ENCODE measurements at places on chromosomes 1 and 21.

DNA sequence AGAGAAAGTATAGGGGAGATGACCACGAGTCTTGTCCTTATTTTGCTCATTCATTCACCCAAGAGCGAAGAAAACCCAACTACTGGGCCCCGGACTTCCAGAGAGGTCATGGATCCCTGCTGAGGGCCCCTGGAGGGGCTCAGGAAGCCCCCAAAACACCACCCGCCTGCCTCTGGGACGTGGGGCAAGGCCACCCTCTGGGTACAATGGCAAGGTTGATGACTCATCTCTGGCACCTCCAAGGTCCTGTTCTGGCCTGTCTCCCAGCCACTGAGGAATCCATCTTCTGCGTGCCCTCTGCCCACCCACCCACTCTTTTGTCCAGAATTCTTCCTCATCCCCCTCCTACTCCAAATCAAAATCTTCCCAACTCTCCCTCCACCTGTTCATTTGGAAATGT is 21.3 kb upstream of the PRDM15 start:
- no peak for DNase-seq

DNA sequence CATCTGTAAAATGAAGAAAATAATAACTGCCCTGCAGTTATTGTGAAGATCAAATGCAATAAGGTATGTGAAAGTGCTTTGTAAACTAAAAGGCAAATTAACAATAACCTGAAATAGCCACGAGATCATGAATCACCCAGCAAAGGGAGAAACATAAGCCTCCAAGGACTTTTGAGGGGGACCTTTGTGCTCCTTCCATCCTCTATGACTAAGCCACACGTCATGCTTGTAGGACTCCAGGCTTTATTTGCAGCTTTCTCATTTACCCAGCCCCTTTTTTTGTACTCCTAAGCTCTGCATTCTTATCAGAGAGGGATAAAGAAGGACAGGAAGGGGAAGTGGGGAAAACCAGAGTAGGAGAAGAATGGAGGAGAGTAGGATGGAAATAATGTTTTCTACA is 115.1 kb downstream of the PROX1 start:
- DNase-seq = no peak

- no peak for DNase-seq
Measured at GRCh38 chr1:15279576-15280230, 32.7 kb downstream of the FHAD1 start.

GRCh38 chr1:39779137-39779536 is 8.0 kb upstream of the OXCT2 start:
- no peak for DNase-seq

DNA sequence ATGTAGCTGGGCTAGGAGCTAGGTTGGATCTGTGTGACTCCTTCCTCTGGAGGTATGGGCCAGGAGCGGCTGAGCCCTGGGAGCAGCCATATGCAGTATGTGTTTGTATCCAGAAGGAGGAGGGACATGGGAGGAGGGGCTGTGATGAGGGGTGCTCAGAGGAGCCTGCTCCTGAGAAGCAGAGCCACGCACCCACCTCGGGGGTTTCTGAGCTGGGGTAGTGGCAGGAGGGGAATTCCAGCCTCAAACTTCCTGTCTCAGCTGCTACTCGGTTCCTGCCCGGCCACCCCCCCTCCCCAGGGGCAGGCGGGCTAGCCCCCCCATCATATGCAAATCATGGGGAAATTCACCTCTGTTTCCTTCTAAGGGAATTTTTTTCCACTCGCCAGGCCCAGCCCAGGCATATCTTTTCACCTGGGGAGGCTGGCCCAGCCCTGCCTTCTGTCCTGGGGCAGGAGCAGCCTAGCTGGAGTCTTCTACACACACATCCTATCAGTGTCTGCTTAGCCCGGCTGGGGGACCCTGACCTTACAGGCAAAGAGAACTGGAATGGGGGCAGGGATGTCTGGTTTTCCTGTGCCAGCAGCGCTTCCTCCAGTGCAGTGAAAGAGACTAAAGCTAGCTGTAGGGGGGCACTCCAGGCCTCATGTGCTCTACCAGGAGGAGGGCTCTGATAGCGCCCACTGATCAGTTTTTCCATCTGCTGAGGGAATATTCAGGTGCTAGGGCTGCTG is 3.0 kb downstream of the ZC3H12A start:
- DNase-seq = peak; percentile 54

GRCh38 chr1:10969971-10970332 is 42.5 kb upstream of the TARDBP start:
- DNase-seq = no peak

DNA sequence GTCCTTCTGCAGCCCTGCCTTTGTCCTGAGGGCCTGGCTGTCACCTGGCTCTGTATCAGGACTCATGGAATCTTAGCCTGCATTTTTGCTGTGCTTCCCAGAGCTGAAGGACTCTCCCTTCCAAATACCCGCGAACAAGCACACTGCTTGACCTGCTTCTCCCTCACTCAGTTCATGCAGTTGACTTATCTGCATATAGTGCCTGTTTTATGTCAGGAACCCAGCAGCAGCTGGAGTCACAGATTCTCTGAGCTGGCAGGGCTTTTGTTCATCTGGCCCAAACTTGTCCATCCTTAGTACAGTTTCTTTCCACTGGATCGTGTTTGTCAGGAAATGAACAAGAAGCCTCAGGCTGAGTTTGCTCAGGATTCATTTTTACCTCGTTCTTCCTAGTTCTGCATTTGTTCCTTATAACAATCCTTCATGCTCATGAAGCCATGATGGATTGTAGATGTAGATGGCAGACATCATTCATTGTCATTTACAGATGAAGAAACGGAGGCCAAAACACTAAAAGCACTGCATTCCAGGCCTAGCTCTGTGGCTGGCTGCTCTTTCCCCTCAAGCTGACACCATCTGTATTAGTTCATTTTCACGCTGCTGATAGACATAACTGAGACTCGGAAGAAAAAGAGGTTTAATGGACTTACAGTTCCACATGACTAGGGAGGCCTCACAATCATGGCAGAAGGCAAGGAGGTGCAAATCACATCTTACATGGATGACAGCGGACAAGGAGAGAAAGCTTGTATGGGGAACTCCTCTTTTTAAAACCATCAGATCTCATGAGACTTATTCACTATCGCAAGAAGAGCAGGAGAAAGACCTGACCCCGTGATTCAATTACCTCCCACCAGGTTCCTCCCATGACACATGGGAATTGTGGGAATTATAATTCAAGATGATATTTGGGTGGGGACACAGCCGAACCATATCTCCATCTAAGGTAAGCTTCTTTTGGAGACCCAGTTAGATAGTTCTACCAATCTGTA is 150.9 kb downstream of the HIVEP3 start:
- no peak for DNase-seq

GRCh38 chr21:31158789-31159581 is 120.7 kb upstream of the KRTAP19-8 start:
- DNase-seq = no peak

DNA sequence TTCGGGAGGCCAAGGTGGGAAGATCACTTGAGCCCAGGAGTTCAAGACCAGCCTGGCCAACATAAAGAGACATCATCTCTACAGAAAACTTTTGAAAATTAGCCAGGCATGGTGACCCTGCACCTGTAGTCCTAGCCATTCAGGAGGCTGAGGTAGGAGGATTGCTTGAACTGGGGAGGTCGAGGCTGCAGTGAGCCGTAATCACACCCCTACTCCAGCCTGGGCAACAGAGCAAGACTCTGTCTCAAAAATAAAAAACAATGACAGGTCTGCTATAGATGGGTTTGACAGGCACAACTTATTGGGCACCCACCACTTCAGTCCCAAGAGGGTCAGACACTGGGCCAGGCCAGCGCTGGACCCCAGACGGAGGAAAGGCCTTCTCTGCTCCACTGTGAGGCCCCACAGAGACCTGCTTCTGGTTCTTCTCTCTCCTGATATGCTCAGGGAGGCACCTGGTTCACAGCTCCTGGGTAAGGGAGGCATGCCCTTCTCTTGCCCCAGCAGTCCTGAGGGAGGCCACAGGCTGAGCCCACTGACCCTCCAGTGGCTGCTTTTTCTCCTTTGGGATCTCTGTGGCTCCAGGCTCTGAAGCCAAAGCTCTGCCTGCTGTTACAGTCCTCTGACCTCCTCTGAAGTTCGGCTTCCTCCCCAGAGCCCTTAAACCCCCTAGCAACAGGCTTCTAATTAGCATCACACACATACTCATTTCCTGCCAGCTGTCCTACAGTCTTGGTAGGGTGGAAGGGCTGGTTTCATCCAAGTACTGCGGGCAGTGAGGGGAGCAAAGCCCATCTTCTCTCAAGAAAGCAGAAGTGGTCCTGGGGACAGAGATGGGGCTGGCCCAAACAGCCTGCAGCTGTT is 14.4 kb downstream of the S100A16 start:
- DNase-seq = no peak

DNA sequence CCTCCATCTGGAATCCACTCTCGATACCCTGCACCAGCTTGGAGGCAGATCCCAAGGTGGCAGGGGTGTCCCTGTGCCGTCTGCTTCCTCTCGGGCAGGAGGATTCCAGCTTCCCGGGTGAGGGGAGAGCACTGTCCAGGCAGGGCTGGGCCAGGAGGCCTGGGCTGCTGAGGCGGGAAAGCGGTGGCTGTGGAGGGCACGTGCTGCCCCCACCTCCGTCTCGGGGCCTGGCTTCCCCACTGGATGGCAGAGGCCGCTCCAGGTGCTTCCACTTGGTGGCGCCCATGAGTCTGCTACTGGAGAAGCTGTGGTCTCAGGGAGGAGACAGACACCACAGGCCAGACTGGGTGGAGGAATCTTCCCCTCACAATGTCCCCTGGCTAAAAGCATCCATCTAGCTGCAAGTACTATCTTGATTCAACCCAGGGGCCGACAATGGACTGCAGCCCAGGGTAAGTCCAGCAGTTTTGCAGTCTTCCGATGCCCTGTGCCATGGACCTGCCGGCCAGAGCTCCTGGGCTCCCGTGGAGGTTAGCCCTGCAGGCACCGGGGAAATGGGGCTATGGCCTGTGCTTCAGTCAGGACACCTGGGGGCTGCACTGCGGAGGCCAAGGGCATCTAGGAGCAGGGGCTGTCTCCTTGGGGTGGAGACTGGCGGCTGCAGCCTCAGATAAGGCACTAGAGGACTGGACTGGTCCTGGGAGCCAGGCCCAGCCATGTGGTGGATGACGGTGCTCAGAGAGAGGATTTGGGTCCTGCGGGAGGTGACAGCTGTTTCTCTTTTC is 41.3 kb upstream of the EIF4G3 start:
- DNase-seq = no peak

- no peak for DNase-seq
Measured at GRCh38 chr1:94039871-94040569, 80.9 kb downstream of the ABCA4 start.

DNA sequence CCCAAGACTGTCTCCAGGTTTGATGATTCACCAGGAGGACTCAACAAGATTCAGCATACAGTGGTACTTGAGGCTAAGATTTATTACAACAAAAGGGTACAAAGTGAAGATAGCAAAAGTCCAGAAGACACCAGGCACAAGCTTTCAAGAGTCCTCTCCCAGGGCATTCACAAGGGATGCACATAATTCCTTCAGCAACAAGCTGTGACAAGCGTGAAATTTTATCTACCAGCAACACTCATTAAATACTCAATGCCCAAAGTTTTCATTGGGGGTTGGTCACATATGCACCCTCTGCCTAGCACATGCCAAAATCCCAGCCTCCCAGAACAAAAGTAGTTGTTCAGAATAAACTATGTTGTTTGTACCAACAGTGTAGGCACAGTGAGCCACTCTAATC is 62.3 kb downstream of the PRKACB start:
- DNase-seq = no peak

- DNase-seq = no peak
Measured at GRCh38 chr1:189983166-189983890, 494.3 kb downstream of the BRINP3 start.

DNA sequence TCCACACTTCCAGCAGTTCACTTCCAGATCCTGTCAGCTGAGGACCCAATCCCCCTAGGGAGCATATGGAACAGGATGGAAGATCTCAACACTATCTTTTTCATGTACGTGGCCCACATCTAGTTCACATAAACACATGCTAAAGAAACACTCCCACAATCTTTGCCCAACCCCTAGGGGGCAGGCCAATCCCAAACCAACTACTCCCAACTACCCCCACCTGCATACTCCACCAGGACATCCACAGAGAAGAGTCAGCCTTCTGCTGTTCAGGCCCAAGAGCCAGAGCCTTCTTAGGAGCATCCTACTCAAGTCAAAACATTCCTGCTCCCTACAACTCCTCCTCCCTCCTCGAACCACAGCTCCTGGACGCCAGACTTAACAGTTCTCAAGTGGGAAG is 5.6 kb upstream of the SLC5A9 start:
- DNase-seq = no peak

DNA sequence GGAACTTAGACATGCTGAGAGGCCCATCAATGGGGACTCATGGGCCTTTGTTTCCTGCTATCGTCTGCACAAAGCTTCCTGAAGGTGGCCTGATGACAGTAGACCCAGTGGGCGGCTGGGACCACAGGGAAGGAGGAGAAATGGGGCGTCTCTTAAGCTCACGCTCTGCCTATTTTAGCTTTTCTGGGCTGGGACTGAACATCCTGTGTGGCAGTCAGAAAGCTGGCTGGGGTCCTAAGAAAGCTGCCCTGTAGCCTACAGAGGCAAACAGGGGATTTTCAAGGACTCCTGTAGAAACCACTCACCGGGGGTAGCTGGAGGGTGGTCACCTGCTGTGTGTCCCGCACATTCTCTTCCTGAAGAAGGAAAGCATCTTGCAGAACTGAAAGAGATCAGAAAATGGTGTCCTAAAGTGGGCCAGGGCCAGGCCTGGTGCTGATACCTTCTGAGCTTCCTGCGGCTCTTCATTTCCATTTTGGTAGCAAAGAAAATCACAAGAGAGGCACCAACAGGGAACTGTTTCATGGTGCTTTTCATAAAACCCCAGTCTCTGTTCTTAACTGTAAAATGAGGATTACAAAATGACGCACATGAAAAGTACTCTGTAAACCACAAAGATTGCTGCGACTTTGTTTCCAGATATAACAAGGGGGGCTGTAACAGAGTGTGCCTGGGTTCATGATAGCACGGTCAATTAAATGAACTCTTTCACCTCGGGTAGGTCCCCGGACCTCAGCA is 8.6 kb downstream of the ZNF496 start:
- DNase-seq = no peak

- no peak for DNase-seq
Measured at GRCh38 chr1:248622570-248623001, 12.3 kb downstream of the OR2T11 start.

GRCh38 chr1:198082576-198082975 is 74.2 kb upstream of the NEK7 start:
- no peak for DNase-seq

DNA sequence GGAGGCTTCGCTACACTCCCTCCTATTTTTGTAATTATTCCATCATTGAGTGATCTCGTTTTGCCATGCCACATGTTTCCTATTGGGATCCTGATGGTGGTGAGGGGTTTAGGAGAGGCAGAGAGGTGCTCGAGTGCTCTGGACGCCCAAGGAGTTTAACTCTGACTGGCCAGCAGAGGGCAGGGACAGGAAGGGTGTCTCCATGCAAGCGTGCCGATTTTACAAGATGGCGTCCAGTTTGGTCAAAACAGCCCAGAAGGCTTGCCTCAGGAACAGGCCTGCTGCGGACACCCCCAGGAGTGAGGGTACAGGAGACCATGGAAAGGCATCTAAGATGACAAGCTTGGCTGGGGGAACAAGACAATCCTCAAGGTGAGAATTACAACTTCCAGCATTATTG is 33.8 kb upstream of the KCNE2 start:
- DNase-seq = no peak

- DNase-seq = no peak
Measured at GRCh38 chr1:101408212-101409042, 171.6 kb downstream of the S1PR1 start.
